ENCODE measurements at places on chromosomes 3 and 15.

DNA sequence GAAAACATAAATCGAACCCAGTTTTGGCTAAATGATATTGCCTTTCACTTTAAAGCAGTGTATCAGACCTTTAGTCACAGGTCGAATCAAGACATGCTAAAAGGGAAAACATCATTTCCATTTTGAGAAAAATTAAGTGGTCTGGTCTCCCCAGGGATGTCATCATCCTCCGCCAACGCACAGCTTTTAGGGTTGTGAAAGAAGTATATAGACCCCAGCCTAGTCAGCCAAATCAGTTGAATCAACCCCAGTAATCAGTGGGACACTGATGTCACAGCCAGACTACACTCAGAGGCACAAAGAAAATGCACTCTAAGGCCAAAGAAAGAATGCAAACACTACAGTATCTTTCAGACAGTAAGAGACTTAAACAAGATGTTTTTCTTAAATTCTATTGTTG, 187.4 kb downstream of the ZIC4 start:
- DNase-seq: no peak

DNA sequence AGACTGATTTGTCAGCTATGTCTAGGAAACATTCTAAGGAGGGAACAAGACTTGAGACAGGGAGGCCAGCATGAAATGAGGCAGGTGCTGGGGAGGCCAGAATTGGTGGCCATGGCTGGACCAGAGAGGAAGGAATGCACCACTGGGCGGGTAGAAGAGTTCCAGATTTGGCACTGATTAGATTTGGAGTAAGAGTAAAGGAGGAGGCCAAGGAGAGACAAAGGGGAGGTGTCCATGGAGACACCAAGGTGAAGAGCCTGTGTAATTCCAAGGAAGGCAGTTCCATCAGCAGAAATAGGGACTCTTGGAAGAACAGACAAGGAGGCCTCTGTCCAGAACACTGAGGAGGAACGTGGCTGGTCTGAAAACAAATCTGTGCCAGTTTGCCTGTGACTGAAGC, 1.8 kb downstream of the ARNT2 start:
- no peak for DNase-seq

GRCh38 chr3:123773681-123774431, 110.3 kb downstream of the MYLK start:
- no peak for DNase-seq

DNA sequence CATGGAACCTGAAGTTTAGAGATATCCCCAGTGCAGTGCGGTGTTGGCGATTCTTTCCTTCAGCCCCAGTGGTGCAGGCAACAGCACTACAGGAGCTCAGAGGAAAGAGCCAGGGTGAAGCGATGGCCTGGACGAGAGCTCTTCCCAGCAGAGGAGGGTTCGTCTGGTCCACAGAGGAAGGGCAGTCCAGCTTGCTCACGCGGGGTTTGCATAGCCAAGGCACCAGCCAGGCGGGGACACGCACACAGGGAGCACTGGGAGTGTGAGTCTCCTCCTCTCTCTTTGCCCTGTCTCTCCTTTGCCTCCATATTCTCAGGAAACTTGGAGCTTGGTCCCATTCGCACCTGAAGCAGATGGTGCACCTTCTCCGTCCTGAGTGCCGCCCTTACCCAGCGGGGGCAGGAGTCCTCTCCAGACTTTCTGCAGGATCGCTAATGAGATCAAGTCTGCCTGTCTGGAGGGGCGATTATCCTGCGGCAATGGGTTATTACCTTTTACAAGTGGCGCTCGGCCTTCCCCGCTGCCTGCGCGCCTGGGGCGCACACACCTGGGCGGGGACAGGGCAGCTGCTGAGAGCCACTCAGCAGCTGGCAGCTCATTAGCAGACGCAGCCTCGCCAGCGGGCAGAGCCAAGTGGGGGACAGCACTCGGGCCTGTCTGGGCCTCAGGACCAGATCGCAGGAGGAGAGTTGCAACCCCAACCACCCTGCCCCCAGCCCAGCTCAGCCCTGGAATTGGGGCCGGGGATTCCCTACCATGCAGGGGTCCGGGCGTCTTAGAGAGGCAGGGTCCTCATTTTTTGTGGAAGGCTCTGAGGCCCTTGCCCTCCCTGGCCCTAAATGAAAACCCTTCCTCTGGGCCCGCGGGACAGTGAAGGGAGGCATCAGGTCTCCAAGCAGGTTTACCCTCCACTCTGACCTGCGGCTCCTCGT, 119.0 kb upstream of the MEF2A start:
- DNase-seq: no peak

DNA sequence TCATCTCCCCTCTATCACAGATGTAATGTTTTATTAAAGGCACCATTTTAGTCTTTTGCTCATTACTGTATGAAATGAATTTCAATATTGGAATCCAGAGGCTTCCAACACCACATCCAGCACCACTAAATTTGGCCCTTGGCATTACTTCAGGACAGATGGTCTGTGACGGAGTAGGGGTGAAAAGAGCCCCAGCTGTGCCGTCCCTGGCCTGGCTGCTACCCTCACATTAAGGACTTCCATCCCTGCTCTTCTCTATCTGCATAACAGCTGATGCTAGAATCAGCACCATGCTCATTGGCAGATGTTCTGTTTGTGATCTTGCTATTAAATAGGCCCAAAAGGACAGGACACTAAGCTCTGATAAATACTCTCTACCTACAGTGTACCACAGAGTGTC, 152.9 kb downstream of the IL1RAP start:
- no peak for DNase-seq

DNA sequence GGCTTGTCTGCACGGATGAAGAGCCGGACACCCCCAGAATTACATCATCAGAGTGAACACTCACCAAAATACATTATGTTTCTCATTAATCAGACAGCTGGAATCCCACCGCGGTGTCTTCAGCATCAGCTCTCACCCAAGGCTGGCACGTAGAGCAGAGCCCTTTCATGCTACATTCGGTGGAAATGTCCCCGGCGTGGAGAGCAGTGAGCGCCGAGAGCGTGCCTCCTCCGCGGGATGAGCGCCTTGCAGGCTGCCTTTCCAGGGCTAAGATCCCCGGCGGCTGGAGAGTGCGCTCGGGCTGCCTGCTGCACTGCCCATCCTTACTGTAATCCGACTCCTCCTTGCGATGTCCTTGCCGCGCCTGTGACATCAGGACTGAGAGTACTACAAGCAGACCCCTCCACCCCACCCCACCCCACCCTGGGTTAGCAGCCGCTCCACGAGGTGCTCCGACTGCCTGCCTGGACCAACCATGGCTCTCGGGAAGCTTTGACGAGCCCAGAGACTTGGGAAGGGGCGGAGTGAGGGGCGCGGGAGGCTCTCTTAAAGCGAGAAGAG, at the start of gene ZNF385D:
TSS of gene ZNF385D (minus strand) at position 380 of the 561 bp plus-strand sequence. CDS start at position 86, 294 bp downstream.
- DNase-seq: no peak

All from activated naive CD4-positive, alpha-beta T cell (primary cell).